ENCODE measurements at places on chromosomes 7 and 10. TPM values are rescaled to one million over a fixed set of nuclear protein-coding genes. Genes with fewer than 3 reads are reported as not detected.

DNA sequence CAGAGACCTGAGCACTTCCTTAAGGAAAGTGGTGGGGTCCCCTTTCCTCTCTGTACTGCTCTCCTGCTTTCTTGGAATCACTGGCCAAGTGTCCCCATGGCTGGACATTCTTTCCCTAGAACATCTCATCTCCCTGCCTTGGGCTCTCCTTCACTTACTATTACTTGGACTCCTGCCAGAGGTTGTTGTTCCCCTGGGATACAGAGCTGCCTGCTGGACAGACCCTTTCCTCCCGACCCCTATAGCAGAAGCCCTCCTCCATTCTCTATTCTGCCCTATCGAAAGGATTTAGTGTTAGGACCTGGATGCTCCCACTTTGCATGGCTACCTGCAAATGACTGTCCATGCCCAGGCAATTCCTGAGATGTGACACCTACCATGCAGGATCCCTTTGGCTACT lies 164.3 kb upstream of the PODXL start:
- no peak for DNase-seq

GRCh38 chr7:146129296-146129695 lies 12.7 kb downstream of the CNTNAP2 start:
- DNase-seq, result no peak

GRCh38 chr7:36190447-36191291 lies 37.6 kb downstream of the EEPD1 start:
- no peak for DNase-seq

GRCh38 chr7:33623267-33623666 lies 282.1 kb upstream of the BMPER start:
- no peak for DNase-seq

GRCh38 chr7:73778801-73779389 lies 8.8 kb upstream of the CLDN3 start:
- no peak for DNase-seq

DNA sequence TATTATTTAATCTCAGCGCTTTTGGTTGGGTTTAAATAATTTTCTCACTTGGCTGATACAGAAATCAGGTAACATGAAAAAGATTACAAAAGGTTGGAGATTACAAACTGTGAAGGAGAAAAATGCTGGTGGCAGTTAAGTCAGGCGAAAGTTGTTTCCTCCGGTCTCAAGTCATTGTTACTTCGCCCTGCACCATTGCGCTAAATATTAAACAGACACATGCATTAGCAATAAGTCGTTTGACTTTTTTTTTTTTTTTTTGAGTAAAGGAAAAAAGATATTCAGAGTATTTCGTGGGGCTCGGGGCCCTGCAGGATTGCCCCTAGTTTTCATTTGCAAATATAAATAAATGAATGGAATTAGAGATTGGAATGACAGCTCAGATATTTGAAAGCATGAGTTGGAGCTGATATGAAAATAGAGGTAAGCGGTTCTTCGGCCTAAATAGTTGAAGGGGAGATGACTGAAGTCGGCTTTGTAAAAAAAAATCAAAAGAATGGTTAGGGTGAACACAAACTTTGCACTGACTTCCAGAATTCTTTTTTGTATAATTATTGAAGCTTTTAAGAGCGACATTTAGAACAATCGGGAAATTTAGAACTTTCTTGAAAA lies 914 bp downstream of the SDHAF3 start:
- DNase-seq, result no peak

- DNase-seq, result no peak
These were observed 51.9 kb downstream of the SLC29A4 start for GRCh38 chr7:5334671-5335070.

DNA sequence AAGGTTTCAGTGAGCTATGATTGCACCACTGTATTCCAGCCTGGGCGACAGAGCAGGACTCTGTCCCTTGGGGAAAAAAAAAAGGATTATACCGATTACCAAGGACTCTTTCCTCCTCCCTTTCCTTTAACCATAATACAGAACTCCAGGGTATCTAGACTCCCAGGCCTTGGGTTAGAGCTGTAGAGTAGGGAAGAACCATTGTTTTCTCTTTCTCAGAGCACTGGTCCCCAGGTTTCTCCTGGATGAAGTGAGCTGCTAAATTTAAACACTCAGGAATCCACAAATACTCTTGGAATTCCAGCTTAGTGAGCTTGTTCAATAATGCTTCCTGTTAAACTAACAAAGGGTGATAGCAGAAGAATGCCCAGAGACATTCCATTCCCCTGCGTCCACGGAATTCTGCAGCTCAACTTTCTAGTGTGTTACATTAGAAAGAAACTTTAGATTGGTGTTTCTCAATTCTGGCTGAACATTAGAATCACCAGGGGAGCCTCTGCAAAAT lies 14.6 kb upstream of the RPEL1 start:
- no peak for DNase-seq

DNA sequence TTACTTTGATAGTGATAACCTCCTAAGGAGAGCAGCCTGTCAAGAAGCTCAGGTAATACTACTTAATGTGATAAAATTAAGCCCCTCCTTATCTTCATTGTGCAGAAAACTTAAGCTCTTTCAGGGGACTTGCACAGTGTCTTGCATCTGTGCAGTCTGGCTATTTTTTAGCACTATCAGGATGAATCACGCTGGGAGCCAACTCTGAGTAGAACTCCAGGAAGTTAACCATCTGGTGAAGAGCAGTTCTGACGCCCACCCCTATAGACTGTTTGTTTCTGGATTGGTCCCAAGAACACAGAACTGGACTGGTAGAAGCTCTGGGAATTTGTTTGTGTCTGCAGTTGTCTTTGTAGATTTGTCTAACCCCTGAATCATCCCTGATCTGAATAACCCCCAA lies 41.9 kb downstream of the AGK start:
- DNase-seq, result no peak

- DNase-seq, result no peak
These were observed 390.2 kb upstream of the COBL start for GRCh38 chr7:51706851-51707250.

GRCh38 chr10:121413951-121414350 lies 184.3 kb downstream of the FGFR2 start:
- no peak for DNase-seq

DNA sequence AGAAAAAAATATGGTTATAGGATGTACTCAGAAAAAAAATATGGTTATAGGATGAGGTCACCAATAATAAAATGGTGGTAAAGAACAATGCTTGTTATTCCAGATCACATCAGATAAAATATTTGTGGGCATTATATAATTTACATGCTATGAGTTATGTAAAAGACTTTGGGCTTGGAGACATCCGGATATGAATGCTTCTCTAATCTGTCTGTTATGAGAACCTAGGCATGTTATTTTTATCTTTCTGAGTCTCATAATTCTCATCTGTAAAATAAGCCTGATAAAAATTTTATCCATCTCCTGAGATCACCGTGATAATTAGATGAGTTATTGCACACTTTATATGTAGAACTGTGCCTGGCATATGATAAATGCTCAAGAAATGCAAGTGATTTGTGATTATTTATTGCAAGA lies 37.8 kb downstream of the DKK1 start:
- no peak for DNase-seq

DNA sequence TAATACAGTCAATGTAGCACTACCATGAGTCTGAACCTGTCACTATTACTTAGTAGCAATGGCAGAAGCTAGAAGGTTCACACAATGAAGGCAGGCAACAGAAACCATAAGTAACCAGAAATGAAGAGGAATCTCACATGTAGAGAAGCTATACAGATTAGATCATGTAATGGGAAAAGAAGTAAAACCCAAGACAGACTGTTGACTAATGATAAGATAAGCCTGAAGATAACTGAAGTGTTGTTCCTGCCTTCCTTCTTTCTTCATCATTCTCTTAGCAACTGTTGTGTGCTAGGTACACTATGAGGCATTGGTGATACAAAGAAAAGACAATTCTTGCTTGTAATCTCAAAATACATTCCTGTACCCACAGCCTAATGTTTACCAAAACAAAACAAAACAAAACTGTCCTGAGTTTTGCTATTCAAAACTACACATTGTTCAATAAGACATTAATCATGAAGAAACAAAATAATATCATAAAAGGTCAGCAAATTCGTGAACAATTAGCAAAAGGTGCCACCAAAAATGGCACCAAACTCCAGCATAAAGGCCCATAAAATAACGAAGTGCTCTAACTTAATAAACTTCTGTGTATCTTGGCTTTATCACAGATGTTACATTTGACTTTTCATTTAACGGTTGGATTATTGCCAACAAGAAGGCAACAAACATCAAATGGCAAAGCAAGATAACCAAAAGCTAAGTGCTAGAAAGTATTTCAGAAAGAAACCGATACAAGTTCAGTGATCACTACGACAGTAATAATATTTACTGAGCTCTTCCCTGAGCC lies 27.1 kb downstream of the ZNF800 start:
- no peak for DNase-seq

GRCh38 chr10:133458710-133459453 lies 5.1 kb downstream of the SCART1 start:
- DNase-seq, result peak; percentile 7

DNA sequence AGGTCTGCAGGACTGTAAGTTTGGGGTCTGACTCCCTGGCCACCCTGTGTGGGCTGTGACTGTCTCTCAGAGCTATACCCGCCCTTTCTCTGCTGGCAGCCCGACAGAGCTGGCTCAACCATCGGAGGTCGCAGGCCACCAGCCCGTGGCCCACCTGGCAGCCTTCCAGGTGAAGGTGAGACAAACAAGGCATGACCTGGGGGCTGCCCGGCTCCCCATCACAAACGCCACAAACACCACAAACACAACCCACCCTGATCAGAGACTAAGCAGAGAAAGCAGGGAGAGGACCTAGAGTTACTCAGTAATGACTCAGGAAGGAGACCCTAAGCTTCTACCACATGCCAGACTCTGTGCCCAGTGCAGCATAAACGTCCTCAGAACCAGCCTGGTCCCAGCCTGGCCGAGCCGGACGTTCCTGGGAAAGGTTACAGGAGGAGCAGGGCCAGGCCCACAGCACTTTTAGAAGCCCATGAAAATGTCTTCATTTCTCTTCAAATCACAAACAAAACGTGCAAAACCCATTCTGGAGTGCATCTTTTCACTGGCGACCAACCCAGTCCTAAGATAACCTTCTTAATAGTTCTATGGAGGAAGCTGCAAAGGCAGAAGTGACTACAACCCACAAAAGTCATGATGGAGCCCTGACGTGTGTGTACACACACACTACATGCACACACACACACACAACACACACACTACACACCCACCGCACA lies 66.8 kb downstream of the MKI67 start:
- no peak for DNase-seq

DNA sequence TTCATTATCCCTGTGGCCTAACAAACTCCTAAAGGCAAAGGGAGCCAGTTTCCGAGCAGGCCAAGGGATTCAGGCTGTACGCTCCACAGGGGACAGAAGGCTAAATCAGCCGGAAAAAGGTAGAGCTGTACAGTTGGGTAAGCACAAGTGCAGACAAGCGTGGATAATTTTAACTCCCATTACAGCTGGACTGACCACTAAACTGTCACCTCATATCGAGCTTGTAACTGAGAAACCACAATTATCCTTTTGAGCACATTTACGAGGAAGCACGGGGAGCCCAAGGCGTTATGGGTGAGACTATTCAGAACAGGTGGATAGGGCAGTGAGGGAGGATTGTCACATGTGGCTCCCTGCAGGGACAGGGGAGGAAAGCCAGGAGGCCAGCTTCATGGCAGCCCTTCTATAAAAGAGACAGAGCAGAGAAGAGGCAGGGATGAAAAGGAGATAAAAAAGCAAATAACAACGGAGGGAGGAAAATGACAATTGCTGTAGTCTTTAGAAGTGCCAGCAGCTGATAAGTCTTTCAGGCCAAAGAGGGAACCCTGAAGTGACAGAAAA lies 288.0 kb downstream of the FGFR2 start:
- DNase-seq, result no peak

Gene ZNRF2
- total RNA-seq, result 22.0 TPM

Gene LRRC18
- total RNA-seq, result 0.21 TPM

Gene TAS2R3
- 8.3 TPM for total RNA-seq

Gene SHH
- total RNA-seq, result 0.62 TPM

Gene ACTA2
- total RNA-seq, result 4,453 TPM

Measured in uterus (tissue), 4 donors.